ENCODE measurements at places on chromosomes 3 and 15. TPM values are rescaled to one million over a fixed set of nuclear protein-coding genes. Genes with fewer than 3 reads are reported as not detected.

The GOLGA8R gene
- total RNA-seq = 6.0 TPM

The UBL7 gene
- total RNA-seq = 12.7 TPM

The DLL4 gene
- total RNA-seq = 3.8 TPM

The FBN1 gene
- 19.9 TPM for total RNA-seq

The DOCK3 gene
- 0.08 TPM for total RNA-seq

The ITGA11 gene
- 0.92 TPM for total RNA-seq

The FANCD2OS gene
- not detected for total RNA-seq

The FBXO40 gene
- total RNA-seq = 0.05 TPM

The POPDC2 gene
- total RNA-seq = 0.37 TPM

The PCLAF gene
- 1.4 TPM for total RNA-seq

The MGLL gene
- 75.4 TPM for total RNA-seq

The SPATA12 gene
- not detected for total RNA-seq

The ALDH1A3 gene
- total RNA-seq = 8.4 TPM

The C3orf18 gene
- 2.7 TPM for total RNA-seq

The PIF1 gene
- total RNA-seq = 0.42 TPM

The TRIM42 gene
- total RNA-seq = not detected

The ACOX2 gene
- 179 TPM for total RNA-seq

The SCN5A gene
- not detected for total RNA-seq

The RAD54L2 gene
- 9.6 TPM for total RNA-seq

The DYNC1LI1 gene
- 15.7 TPM for total RNA-seq

The TERC gene
- total RNA-seq = 55.1 TPM

The ACP3 gene
- 1.3 TPM for total RNA-seq

The C3orf49 gene
- total RNA-seq = not detected

The SEMA6D gene
- 1.8 TPM for total RNA-seq

The NANOGP8 gene
- 0.17 TPM for total RNA-seq

The LRRC31 gene
- 5.3 TPM for total RNA-seq

The PARP15 gene
- total RNA-seq = 3.3 TPM

The ZPLD1 gene
- 0.23 TPM for total RNA-seq

The MOBP gene
- total RNA-seq = not detected

The TRPC1 gene
- total RNA-seq = 4.7 TPM

The SCG5 gene
- 12.6 TPM for total RNA-seq

The C15orf61 gene
- 2.4 TPM for total RNA-seq

The KNG1 gene
- total RNA-seq = 918 TPM

The DUOXA1 gene
- total RNA-seq = not detected

The POLQ gene
- 13.2 TPM for total RNA-seq

The GPD1L gene
- 5.0 TPM for total RNA-seq

The GOLGB1 gene
- total RNA-seq = 58.8 TPM

The ADAMTS9 gene
- total RNA-seq = 13.8 TPM

The MAGI1 gene
- total RNA-seq = 68.8 TPM

The TEX55 gene
- total RNA-seq = not detected

The SPESP1 gene
- 0.33 TPM for total RNA-seq

The TF gene
- total RNA-seq = 6,687 TPM

The SI gene
- total RNA-seq = not detected

The CYP1A1 gene
- 0.19 TPM for total RNA-seq

The KBTBD13 gene
- total RNA-seq = not detected

The ANKUB1 gene
- total RNA-seq = not detected

The ENTPD3 gene
- not detected for total RNA-seq

The ZMYND10 gene
- total RNA-seq = 0.75 TPM

The CX3CR1 gene
- total RNA-seq = 0.33 TPM

The ERICH6 gene
- under 0.01 TPM for total RNA-seq

The TRPM1 gene
- not detected for total RNA-seq

The SLC12A8 gene
- 20.3 TPM for total RNA-seq

Data from liver (tissue), 10 donors.